ENCODE measurements at places on chromosomes 6 and 20. TPM values are rescaled to one million over a fixed set of nuclear protein-coding genes. Genes with fewer than 3 reads are reported as not detected.

Gene BNIP5
- polyA plus RNA-seq, result not detected

Gene MYBL2
- not detected for polyA plus RNA-seq

Gene ME1
- not detected for polyA plus RNA-seq

Gene PLCB1
- 2.3 TPM for polyA plus RNA-seq

Gene ANKRD66
- polyA plus RNA-seq, result not detected

Gene TBX18
- not detected for polyA plus RNA-seq

Gene DNPH1
- 119 TPM for polyA plus RNA-seq

Gene ZFP64
- 12.8 TPM for polyA plus RNA-seq

Gene RAET1G
- polyA plus RNA-seq, result not detected

Gene SOD2
- polyA plus RNA-seq, result 114 TPM

Gene CCN6
- polyA plus RNA-seq, result 0.13 TPM

Gene SPEF1
- polyA plus RNA-seq, result not detected

Gene DPPA5
- polyA plus RNA-seq, result not detected

Gene ADGRF1
- polyA plus RNA-seq, result not detected

Gene CLPSL2
- not detected for polyA plus RNA-seq

Gene PLAGL2
- polyA plus RNA-seq, result 3.1 TPM

Gene XKR7
- polyA plus RNA-seq, result not detected

Gene SHLD1
- 17.7 TPM for polyA plus RNA-seq

Gene TBXT
- polyA plus RNA-seq, result not detected

Gene WFDC10B
- not detected for polyA plus RNA-seq

Gene LAMA4
- not detected for polyA plus RNA-seq

Gene PTCHD4
- not detected for polyA plus RNA-seq

Gene SLC17A5
- polyA plus RNA-seq, result 8.6 TPM

Gene CD109
- 0.20 TPM for polyA plus RNA-seq

Gene OR2W1
- polyA plus RNA-seq, result not detected

Gene PRL
- not detected for polyA plus RNA-seq

All from naive thymus-derived CD4-positive, alpha-beta T cell (primary cell).